ENCODE measurements at places on chromosomes 16 and 17.
A peak's percentile ranks its signal among the peaks of the same experiment; 100 is the strongest.

DNA sequence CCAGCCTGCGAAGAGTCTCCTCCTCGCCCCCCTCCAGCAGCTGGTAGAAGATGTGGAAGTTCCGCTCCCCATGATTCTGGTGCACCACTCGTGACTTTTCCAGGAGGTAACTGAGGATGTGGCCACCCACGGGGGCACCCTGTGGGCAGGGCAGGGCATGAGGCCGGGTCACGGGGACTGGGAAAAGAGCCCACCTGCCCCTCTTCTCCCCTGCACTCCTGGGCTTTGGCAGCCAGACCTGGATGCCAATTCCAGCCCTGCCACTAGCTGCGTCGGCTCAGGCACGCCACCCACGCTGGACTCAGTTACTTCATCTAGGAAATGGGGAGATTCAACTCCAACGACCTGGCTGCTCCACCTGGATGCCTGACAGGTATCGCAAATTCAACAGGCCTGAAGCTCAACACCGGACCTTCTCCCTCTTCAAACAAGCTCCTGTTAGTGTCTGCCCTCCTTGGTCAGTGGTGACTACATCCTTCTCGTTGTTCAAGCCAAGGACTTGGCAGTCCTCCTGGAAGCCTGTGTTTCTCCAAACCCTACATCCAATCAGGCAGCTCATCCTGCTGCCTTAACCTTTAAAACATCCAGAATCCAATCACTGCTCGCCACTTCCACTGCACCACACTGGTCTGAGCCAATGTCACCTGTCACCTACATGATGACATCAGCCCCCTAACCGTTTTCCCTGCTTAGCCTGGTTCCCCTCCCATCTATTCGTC is 11.6 kb downstream of the MYO1C start:
- DNase-seq: no peak

GRCh38 chr16:31572821-31573220 is 45.1 kb downstream of the AHSP start:
- no peak for DNase-seq

DNA sequence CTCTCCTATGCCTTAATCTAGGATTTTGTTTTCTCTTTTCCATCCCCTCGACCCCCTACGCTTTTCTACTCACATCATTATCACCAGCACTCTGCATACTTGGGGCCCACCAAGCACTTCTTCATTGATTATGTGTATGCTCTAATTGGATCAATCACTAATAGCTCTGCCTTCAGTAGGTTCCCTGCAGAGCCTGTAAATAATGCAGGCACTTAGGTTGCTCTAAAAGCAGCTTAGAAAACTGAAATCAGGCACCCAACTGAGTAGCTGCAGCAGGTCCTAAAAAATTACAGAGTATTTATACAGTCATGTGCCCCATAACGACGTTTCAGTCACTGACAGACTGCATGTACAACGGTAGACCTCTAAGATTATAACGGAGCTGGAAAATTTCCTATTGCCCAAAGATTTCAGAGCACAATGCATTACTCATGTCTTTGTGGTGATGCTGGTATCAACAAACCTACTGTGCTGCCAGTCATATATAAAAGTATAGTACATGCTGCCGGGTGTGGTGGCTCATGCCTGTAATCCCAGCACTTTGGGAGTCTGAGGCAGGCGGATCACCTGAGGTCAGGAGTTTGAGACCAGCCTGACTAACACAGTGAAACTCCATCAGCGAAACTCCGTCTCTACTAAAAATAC is 280.4 kb downstream of the HS3ST3B1 start:
- no peak for DNase-seq

DNA sequence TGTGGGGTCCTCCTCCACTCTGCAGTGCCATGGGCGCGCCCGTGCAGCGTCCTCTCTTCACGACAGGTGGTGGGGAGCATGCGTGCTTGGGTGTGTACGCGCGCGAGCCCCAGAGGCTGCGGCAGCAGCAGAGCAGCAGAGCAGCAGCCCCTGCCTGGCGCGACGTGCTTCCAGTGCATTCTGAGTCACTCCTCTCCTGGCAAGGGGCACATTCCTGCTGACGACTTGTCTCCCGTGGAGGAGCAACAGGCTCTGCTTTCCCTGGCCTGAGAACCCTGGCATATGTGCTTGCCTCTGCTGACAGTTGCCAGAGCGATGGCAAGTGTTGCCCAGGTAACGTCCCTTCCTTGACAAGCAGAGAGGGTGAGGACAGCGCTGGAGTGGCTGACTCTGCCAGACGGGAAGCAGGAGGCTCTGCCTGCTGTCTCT is 133.8 kb upstream of the PLCG2 start:
- peak; percentile 86 for DNase-seq

GRCh38 chr16:19874026-19874425 is 10.6 kb downstream of the GPRC5B start:
- no peak for DNase-seq

GRCh38 chr17:28792877-28793661 is 49.3 kb downstream of the TRAF4 start:
- no peak for DNase-seq

DNA sequence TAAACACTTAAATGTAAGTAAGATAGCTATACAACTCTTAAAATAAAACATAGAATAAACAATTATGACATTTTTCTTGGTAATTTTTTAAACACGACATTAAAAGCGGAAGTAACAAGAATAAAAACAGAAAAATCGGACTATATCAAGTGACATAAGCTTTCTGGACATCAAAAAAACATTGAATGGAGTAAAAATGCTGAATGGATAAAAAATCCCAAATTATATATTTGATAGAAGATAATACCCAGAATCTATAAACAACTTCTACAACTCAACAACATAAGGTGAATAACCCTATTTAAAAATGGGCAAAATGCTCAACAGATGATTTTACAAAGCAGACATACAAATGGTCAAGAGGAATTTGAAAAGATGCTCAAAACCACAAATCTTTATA is 1866.5 kb downstream of the TP53TG3F start:
- DNase-seq: no peak

DNA sequence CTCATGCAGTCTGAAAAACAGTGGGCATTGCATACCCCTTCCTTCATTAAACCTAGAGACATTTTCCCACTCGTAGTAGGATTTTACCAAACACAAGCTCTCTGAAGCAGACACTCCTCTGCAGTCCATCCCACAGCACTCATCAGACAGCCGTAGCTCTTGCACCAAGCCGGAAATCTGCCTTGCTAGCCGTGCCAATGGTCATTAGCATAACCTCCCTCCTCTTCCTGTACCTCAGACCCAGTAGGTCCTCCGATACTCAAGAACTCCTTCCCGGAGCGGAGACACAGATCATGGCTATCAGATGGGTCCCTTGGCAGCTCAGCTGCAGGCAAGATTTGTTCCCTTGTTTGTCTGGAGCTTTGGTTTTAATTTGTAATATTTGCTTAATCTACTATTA is 483.1 kb upstream of the PSMD7 start:
- DNase-seq: no peak

DNA sequence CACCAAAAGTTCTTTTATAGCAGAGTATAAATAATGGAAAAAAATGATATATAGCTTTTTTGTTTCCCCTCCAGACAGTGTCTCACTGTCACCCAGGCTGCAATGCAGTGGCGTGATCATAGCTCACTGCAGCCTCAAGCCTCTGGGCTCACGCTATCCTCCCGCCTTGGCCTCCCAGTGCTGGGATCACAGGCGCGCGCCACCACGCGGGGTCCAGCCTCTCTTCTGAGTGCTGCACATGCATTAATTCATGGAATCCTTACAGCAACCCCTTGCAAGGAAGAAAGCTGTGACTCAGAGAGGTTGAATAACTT is 18.0 kb upstream of the ZNF629 start:
- no peak for DNase-seq
